Stimulated activated CD4-positive, alpha-beta T cell treated with anti-CD3 and anti-CD28 coated beads, Interleukin-1b, Interleukin-23, amount 100 ng/mL, for 4 hours (primary cell): ENCODE measurements at places on chromosomes 3 and 15.

DNA sequence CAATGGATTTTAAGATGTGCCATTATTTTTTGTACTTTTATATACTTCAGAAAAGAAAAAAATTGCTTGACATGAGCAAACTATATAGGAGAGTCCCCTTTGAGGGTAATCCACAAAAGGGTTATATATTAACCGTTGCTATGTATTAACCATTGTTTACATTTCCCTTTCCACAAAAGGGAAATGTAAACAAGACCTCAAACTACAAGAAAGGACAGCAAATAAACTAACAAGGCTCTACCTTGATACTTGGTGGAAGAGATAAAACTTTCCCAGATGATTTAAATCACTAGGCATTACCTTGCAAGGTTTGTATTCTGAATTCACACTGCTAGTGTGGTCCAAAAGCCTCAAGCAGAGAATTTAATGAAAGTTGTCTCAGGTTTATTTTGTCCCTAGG, 616.3 kb upstream of the BCHE start:
- DNase-seq = no peak

DNA sequence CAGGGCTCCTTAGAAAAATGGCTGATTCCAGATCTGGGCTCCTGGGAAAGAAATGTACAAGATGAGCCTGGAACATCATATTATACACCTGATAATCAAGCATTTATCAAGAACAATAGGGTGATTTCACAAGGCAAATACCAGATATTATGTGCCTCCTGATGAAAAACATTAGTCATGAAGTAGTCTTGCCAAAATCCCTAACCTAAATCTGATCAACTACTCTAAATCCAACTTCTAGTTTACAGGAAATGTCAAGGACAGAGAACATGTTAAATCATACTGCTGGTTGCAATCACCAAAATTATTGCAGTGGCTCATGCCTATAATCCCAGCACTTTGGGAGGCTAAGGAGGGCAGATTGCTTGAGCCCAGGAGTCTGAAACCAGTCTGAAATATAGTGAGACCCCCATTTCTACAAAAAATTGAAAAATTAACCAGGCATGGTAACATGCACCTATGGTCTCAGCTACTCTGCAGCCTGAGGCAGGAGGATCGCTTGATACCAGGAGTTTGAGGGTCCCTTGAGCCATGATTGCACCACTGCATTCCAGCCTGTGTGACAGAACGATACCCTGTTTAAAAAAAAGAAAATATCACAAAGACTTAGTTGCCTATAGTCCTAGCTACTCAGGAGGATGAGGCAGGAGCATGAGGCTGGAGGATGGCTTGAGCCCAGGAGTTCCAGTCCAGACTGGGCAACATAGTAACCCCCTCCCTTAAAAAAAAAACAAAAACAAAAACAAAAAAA, 34.9 kb upstream of the ATP13A3 start:
- no peak for DNase-seq

DNA sequence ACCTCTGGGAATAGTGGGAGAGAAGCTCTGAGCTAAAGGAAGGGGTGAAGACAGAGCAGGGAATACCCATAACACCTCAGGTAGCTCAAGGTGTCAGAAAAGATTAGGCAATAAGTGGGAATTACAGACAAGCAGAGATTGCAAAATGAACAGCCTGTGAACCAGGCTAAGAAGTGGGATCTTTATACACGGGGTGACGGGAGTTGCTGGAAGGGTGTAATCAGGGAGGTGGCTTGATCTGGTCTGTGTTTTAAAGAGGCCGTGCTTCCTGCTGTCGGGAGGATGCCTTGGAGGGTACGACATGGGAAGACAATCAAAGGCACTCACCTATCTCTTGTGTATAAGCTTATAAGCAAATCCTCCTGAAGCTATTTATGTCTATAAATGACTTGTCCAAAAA, 216.3 kb downstream of the CLSTN2 start:
- no peak for DNase-seq

- no peak for DNase-seq
These were observed 22.6 kb downstream of the SH3BP5 start for GRCh38 chr3:15309662-15310335.

DNA sequence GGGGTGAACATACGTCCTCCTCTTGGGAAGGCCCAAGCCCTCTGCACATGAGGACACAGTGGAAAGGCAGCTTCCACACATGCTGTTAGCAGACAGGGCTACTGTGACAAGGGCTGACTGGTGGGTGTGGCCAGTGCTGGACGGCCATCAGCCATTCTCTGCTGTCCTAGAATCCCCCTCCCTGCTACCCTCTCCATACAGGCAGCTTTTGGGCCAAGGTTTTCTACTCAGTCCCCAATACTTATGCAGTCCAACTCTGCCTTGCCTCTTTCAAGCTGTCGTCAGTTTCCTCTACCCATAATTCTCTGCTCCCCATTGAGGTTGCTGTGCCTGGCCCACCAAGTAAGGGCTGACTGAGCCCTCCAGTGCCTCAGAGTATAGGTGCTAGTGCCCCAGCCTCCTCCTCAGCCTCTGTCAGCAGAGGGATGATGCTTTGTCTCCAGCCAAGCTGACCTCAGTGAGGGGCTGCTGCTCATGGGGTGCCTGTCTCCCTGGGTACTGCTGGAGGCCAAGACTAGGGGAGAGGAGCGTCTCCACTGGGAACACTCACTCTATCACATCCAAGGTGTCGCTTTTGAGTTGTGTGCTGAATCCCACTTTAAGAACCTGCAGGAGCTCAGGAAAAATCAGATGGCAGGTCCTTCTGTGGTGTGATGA, 2.8 kb downstream of the LOXL1 start:
- DNase-seq = no peak

DNA sequence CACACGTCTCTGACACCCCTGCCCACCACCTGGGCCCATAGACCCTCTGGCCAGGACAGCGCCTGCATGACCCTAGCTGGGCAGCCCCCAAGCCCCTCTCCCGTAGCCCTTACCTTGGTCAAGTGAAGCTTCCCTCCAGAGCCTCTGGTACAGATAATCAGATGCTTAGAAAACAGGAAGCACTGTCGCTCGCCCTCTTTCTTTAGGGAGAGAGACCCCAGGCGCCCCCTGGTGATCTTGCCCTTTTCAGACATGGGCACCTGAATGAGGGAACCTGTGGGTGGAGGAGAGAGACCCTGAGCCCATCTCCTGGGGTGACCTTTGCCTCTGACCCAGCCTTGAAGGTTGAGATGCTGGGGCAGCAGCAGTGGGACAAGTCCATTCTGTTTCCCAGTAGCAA, 65.4 kb downstream of the RASGRF1 start:
- no peak for DNase-seq

- peak; percentile 28 for DNase-seq
These were observed 29.8 kb downstream of the IRAK2 start for GRCh38 chr3:10194328-10195071.
